ENCODE measurements at places on chromosomes 1 and 21.
A peak's percentile ranks its signal among the peaks of the same experiment; 100 is the strongest.

- DNase-seq, result no peak
These were observed 4.6 kb downstream of the PNRC2 start for GRCh38 chr1:23964235-23964668.

GRCh38 chr1:69138172-69138571 is 429.6 kb upstream of the LRRC7 start:
- DNase-seq, result no peak

- peak; percentile 96 for DNase-seq
These were observed 49.3 kb upstream of the PSEN2 start for GRCh38 chr1:226820941-226821718.

DNA sequence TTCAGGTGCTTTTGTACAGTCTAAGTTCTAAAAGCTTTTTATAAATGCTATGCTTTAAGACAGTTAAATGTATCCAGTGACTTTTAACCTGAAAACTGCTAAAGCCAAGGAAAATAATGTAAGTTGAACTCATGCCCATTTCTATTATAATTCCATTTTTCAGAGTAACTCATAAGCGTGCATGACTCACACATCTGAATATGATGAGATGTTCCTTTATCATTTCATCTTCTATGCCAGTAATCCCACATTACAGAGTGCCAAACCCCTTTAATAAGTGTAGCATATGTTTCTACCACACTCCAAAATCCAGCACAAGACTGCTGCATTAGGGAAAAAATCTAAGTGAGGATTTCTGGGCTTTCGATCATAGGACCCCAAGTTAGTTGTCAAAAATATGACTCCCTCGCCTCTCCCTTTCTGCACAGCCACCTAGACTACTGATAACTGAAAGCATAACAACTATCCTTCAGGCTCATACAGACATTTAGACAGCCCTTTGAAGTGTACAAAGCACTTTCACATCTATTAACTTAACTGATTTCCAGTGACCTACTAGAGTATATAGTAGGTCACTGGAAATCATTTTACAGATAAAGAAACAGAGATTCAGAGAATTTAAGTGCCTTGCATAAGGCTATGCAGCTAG is 45.3 kb downstream of the JAK1 start:
- DNase-seq, result no peak
